BJ (cell line): ENCODE measurements at places on chromosomes 3 and 15. TPM values are rescaled to one million over a fixed set of nuclear protein-coding genes. Genes with fewer than 3 reads are reported as not detected.

CLRN1 gene
- polyA plus RNA-seq = not detected in 2 replicates

CPEB1 gene
- 2.4 and 4.1 TPM in 2 replicates for polyA plus RNA-seq

ADCY5 gene
- polyA plus RNA-seq = 0.21 and 0.23 TPM in 2 replicates

ATP13A4 gene
- polyA plus RNA-seq = 0.09 and 0.10 TPM in 2 replicates

CHRNA5 gene
- polyA plus RNA-seq = 1.1 and 1.9 TPM in 2 replicates

GP5 gene
- 0.02 TPM in 1 of 2 replicates, not detected in the other for polyA plus RNA-seq

SELENOT gene
- polyA plus RNA-seq = 321 and 541 TPM in 2 replicates

GOLGA6B gene
- polyA plus RNA-seq = not detected in 2 replicates

MKRN3 gene
- 0.34 and 0.43 TPM in 2 replicates for polyA plus RNA-seq

KIF15 gene
- polyA plus RNA-seq = 2.0 and 4.0 TPM in 2 replicates

KLHL24 gene
- polyA plus RNA-seq = 11.0 and 22.3 TPM in 2 replicates

HACL1 gene
- polyA plus RNA-seq = 32.4 and 35.1 TPM in 2 replicates

CSTA gene
- 0.49 and 0.70 TPM in 2 replicates for polyA plus RNA-seq

CGNL1 gene
- polyA plus RNA-seq = 0.06 and 0.09 TPM in 2 replicates

ACTC1 gene
- polyA plus RNA-seq = 7.6 and 15.2 TPM in 2 replicates

NR2E3 gene
- 0.04 TPM in 1 of 2 replicates, not detected in the other for polyA plus RNA-seq

LPP gene
- 33.3 and 60.0 TPM in 2 replicates for polyA plus RNA-seq

TRPM1 gene
- polyA plus RNA-seq = 0.18 and 0.44 TPM in 2 replicates

MYRIP gene
- polyA plus RNA-seq = 0.06 and 0.15 TPM in 2 replicates

EPHB1 gene
- 0.36 and 0.50 TPM in 2 replicates for polyA plus RNA-seq

DNASE1L3 gene
- not detected in 2 replicates for polyA plus RNA-seq

CPLX3 gene
- not detected in 2 replicates for polyA plus RNA-seq

MYH15 gene
- polyA plus RNA-seq = 0.02 TPM in 2 replicates

ZDHHC23 gene
- 2.1 and 2.5 TPM in 2 replicates for polyA plus RNA-seq

SLC2A2 gene
- polyA plus RNA-seq = not detected in 2 replicates

AHSG gene
- polyA plus RNA-seq = not detected in 2 replicates

NR2F2 gene
- polyA plus RNA-seq = 47.0 and 50.0 TPM in 2 replicates
